ENCODE measurements at places on chromosomes 12 and 14.

DNA sequence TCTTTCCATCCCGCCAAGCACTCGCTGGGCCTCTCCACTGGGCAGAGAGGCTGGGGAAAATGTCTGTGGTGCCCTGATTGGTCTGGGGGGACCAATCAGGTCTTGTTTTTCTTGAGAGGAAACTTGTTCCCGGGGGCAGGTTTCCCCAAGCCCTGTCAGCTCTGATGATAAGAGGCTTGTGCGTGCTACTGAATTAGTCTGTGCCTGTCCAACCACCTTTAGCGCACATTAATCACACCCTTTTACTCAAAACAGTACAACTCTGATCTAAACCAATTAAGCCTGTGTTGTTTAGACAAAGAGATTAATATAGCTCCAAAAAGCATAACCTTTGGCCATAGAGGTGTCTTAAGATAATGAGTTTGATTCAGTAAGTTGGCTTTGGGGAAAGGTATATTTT is 580.4 kb downstream of the VRK1 start:
- DNase-seq: no peak

DNA sequence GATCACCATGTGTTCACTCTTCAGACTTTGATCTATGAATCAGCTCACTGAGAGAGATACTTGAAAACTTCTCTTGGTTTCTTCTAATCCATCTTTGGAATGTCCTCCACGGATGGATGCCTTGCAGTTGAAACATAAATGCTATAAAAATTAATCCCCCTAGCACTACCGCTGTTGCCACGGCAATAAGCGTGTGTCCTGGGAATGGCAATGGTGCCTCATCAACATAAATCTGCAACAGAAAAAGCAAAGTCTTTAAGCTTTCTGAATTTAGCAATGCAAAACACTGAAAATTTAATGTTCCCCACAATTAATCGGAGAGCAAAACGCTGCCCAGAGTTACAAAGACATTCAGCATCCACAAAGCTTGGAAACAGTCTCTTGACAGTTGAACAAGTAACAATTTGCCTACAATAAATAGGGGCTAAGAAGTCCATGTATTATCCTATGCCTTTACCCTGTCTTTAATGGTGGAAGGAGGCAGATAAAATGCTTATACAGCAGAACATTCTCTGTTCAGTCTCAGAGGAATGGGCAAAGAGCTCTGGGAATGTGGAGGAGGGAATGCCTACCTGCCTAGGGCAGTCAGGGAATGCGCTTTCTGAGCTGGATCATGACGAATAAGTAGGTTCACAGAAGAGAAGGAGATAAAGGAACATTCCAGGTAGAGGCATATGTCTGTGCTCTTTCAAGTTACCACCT is 70.9 kb upstream of the PPP4R3A start:
- no peak for DNase-seq

DNA sequence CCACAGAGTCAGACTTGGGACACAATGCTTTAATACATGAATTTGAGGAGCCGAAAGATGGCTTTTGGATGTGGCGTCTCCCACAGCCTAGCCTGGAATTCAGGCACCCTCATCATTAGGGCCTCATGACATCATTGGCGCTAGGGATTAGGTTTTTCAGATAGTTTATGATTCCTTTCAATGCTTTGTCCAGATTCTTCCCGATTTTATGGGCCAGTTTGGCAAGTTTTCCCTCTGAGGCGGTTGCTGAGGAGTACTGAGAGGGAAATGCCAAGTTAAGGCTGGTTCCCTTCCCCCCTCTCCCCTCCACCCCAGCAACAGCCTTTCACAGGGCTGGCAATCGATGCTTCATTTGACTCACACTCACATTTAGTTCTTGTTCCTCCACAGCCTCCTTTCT is 19.7 kb upstream of the PPP1R1A start:
- DNase-seq: no peak

DNA sequence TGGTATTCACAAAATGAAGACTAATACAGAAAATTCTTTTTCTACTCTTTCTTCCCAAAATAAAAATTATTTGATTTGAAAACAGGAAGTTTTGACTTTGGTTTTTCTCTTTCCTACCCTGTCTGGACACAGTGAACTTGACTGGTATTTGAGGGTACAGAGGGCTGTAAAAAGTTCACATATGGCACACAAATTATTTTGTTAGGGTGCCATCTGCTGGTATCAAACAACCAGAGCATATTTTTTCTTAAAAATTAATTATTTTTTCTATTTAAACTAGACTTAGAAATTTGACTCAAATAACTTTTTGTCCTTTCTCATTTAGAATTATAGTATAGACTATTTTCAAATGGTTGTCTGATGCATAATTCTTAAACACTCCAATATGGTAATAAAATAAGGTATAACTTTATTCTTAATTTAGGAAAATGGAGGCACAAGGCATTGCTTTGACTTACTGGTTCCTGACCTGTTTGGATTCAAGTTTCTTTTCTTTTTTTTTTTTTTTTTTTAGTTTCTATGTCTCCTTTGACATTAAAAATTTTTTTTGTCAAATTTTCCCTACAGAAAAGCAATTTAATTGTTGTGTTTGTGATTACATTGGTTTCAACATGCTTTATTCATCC is 390.6 kb downstream of the PRKD1 start:
- DNase-seq: peak; percentile 49

GRCh38 chr12:20711846-20712245 is 16.7 kb downstream of the SLCO1C1 start:
- DNase-seq: no peak

DNA sequence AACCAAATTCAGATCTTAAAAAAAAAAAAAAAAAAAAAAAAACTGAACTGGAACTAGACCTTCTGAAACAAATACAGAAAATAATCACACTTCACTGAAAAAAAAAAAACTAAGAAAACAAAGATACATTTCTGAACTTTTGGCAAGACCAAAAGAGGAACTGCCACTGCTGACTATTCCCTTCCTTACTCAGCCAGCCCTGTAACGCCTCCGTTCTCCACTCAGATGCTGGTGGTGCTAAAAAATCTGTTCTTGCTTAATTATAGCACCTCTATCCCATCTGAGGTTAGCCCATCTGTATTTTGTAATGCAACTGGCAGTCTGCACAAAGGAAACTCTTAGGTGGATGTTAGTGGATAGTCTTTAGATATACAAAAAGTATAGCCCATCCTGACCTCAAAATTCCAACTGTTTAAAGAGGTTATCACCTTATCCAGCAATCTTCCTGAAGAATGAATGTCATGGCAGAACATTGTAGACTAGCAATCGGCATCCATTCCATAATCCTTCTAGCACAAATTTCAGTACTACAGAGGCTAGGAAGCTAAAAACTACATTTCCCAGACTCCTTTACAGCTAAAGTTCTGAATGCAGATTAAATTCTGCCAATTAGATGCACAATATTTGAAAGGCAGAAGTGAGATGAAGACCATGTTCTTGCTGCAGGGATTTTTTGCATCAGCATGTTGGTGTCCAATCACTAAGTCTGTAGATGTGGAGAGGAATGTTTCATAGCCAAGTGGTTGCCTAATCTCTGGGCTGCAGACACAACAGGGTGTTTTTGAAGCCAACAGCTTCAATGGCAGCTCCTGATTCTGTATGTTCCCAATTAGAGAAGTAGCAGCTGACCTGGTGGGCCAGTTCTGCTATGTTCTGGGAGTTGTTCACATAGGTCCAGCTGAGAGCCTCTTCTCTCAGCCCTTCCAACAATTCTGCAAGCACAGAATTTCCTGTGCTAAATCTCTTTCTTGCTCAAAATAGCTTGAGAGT is 5.7 kb downstream of the MAP3K9 start:
- no peak for DNase-seq

DNA sequence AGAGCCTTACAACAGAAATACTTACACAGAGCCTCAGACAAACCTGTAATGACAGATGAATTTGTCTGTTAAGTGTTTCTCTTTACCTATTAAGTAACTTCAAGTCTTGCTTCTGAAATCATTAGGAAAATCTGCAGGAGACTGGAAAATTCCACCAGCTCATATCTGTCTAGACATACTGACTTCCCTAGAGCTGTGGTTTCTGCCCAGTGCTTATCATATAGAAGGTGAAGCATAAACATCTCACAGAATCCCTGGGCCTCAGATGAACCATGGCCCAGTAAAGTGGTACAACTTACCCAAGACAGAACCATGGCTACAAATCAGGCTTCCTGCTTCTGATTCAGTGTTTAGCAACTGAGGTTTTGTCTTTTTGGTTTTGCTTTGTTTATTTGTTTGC is 91.6 kb downstream of the EGLN3 start:
- no peak for DNase-seq

GRCh38 chr14:76694106-76694505 is 67.2 kb upstream of the VASH1 start:
- no peak for DNase-seq

- peak; percentile 86 for DNase-seq
Observed at GRCh38 chr12:76470028-76470939, 89.3 kb downstream of the OSBPL8 start.

GRCh38 chr12:114666746-114667668 is 17.0 kb downstream of the TBX3 start:
- DNase-seq: no peak
